ENCODE measurements at places on chromosomes 3 and 15.

GRCh38 chr15:59274126-59274970 lies 67.7 kb downstream of the LDHAL6B start:
- peak; percentile 51 for DNase-seq

DNA sequence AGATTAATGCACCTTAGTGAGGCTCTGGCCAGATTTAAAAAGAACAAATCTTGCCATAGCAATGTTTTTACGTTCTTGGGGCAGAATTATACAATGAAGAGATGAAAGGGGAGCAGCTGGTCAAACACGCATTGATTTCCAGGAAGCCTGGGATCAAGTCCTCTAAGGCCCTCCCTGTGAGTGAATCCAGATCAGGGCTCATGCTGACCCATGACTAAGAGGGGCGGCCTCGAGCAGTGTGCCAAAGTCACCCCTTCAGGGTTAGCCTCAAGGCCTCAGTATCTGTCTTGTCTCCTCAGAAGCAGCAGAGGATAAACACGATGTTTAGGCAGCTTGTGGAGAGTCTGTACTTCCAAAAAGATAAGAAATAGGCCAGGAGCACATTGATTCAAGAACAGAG lies 9.3 kb upstream of the RBP1 start:
- DNase-seq, result no peak

- DNase-seq, result no peak
These were observed 1043.8 kb downstream of the OTOL1 start for GRCh38 chr3:162540421-162540820.

GRCh38 chr15:68610825-68611224 lies 32.0 kb downstream of the CORO2B start:
- no peak for DNase-seq

DNA sequence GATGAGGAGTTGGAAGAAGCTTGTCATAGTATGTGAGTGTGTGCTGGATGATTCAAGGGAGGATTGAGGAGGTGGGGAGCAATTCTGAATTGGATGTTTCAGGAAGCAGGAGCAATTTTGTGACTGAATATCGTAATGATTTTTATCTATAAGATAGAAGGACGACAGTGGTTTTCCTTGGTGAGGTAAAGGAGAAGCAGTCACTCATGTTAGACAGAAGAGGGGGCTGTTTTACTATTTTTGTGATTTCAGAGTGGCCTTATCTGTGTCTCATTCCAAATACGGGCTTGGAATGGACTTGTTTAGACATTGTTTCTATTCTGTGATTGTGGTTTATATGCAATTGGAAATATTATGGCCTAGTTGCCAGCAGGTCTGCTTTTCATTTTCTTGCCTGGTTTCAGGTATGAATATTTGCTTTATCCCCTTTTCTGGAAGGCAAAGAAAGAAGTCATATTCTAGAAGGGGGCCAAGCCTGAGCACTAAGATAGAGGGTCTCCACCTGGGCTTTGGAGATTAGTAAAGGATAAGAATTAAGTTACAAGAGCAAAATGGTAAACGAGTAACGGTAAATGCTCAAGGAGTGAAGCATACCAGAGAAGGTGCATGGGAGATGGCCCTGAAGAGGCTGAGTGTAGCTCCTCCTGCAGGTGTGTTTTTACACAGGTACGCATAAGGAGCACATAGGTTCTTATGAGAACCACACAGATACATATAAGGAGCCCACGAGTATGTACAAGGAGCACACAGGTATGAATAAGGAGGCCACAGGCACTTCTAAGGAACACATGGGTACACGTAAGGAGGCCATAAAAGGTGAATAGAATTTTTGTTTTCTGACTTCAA lies 124.6 kb upstream of the KCNAB1 start:
- DNase-seq, result peak; percentile 20

DNA sequence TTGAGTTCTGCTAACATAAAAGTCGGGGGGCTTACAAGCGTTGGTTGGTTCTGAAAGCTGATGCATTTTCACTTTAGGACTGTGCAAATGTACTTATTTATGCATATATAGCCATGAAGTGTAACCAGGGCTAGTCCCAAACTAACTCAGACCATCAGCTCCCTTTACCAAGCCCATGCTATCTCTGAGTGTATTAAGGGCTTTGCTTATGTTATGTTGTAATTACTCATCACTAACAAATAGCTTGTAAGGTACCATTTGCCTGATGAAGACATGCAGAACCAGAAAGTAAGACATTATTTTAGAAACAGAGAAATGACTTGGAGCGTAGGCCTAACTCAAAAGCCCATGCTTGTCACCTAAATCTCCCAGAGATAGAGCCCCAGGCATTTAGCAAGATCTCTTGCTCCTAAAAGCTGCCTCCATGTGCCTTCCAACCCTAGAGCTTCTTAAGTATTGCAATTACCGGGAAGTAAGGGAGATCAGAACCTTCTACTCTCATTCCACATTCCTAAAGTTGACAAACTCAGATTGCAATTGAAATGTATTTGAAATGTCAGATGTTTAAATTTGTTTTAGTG lies 362.9 kb upstream of the RBMS3 start:
- DNase-seq, result no peak

GRCh38 chr15:66912441-66912840 lies 153.0 kb upstream of the SMAD3 start:
- peak; percentile 25 for DNase-seq

GRCh38 chr3:66665021-66665695 lies 164.3 kb upstream of the LRIG1 start:
- no peak for DNase-seq

DNA sequence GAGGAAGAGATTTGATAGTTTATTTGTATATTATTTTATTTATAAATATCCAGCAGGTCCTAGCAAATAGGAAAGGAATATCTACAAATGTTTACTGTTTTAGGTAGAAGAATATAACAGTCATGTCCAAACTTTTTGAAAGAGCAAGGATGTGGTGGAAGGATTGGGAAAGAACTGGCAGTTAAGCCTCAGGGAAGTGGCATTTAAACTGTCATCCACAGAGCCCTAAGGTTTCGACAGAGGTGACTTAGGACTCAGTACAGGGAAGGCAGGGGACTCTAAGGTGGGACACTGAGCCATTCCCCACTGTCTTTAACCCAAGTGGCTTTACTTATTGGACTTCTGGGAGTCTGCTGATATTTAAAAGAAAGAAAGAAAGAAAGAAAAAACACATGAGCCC lies 11.8 kb upstream of the TMEM87A start:
- DNase-seq, result peak; percentile 12

DNA sequence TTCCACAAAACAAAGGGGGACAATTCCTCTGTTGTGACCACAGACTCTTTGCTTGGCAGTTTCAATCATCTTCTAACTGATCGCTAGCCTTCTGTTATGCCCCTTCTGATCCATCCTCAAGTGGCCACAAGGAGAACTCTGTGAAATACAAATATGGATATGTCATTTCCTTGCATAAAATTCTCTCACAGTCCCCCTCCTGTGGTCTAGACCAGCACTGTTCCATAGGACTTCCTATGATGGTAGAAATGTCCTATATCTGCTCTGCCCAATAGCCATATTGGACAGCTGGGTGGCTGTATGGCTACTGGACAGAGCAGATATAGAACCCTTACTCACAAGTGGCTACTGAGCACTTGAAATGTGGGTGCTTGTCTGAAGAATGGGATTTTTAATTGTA lies 25.9 kb upstream of the SNRK start:
- no peak for DNase-seq

DNA sequence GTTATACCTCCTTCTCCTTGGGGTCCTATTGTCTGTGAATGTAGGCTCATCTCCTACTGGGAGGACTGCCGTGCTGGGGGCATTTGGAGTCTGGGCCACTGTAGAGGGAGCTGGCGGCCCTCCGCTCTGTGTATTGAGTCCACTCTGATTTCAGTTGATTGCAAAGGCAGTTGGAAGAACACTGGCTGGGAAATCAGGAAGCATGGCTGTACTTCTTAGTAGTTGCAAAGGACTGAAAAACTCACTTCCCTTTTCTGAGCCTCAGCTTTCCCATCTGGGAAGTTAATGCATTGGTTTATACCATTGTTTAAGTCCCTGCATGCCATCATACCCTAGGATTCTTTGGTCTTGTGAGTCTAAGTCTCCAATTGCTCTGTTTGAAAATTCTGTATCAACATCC lies 46.7 kb downstream of the TMED3 start:
- peak; percentile 63 for DNase-seq

- no peak for DNase-seq
These were observed 628.0 kb downstream of the ROBO2 start for GRCh38 chr3:77667901-77668300.

DNA sequence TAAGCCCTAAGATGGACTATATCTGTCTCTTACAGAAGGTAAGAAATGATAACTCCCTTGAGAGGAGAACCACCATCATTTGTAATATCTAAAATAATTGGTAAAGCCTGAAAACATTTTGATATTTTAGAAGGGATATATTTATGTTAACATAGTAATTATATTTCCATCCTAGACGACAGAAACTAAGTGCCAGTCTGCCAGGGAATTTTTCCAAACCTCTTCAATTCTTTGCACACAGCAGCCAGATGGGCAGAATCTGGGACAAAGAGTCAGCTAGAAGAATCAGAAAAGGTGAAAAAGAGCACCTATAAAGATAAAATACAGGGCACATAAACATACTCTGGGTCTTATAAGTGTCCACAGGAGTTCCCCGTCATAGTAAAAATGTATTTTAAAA lies 70.0 kb upstream of the CBLB start:
- DNase-seq, result no peak

- DNase-seq, result no peak
These were observed 510.8 kb downstream of the GABRG3 start for GRCh38 chr15:27481768-27482167.

DNA sequence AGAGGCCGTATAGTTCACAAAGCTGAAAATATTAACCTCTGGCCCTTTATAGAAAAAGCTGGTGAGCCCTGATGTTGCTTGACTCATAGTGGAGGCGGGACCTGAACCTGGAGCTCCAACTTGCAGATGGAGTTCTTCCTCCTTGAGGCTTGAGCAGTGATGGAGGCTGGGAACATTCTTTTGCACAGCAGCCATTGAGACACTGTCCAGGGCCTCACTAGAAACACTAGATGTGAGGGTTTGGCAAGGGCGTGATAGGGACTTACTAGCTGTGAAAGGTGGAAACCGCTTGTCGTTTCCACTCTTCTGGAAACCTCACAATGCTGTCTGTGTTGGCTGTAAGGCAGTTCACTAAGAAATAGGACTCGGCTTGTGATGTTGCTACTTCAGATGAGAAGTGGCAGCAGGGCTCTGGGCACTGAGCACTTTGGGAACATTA lies 12.5 kb downstream of the SMAD6 start:
- DNase-seq, result peak; percentile 32

DNA sequence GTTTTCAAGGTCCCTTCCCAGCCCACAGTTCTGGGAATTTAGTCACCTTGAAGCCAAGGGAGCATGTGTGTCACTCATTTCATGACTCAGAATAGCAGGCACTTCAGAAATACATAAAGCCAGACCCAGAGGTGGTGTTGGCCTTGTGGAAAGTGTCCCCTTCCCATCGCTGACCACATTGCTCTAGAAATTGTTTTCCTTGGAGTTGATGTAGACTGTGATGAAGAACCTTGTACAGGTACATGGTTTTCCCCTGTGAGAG lies 158.8 kb downstream of the SLCO3A1 start:
- no peak for DNase-seq

DNA sequence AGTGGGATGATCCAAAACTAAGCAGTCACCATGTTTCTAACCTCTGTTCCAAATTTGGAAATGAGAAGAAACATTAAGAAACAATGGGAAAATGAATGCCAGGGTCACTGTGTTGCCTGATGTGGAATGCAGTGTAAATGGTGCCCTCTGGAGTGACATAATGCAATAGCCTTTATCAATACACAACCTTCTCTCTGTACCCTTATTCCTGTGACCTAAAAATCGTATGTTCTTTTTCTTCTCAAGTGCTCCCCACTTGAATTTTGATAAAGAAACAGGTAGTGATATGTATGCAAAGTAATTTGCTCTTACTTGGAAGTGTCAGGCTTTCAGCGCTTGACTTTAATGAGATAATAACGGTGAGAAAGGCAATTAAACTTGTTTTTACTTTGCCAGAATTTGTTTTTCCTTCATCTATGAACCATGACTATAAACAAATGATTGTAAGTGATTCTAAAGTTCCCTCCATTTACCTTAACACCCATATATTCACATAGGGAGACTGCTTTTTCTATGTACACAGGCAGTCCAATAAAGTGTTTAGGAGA lies 145.8 kb upstream of the THRB start:
- peak; percentile 28 for DNase-seq

- peak; percentile 54 for DNase-seq
These were observed 494.0 kb upstream of the TGFBR2 start for GRCh38 chr3:30112411-30112810.

- DNase-seq, result no peak
These were observed 14.9 kb downstream of the PLEKHO2 start for GRCh38 chr15:64856429-64857145.

GRCh38 chr15:71889385-71889784 lies 79.0 kb downstream of the NR2E3 start:
- DNase-seq, result no peak

DNA sequence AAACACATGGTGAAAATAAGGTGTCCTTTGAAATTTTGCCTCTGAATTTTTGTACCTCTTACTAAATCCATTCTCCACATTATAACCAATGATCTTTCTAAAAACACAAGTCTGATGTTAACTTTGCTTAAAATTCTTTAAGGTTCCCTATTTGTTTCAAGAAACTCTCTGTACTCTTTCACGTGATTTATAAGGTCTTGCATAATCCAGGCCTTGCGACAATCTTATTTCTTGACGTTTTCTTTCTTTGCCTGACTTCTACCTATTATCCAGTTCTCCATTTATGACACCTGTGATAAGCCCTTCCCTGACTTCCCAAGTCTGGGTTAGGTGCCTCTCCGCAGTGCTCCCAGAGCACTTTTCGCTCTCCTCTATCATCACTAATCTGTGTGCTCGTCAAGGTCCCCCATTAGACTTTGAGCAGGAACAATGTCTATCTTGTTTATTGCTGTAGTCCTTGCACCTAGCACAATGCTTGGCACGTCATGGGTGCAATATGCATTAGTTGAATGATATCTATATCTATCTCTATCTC lies 24.3 kb upstream of the KPNA1 start:
- DNase-seq, result peak; percentile 81

GRCh38 chr3:33775363-33775762 lies 23.1 kb upstream of the PDCD6IP start:
- no peak for DNase-seq

DNA sequence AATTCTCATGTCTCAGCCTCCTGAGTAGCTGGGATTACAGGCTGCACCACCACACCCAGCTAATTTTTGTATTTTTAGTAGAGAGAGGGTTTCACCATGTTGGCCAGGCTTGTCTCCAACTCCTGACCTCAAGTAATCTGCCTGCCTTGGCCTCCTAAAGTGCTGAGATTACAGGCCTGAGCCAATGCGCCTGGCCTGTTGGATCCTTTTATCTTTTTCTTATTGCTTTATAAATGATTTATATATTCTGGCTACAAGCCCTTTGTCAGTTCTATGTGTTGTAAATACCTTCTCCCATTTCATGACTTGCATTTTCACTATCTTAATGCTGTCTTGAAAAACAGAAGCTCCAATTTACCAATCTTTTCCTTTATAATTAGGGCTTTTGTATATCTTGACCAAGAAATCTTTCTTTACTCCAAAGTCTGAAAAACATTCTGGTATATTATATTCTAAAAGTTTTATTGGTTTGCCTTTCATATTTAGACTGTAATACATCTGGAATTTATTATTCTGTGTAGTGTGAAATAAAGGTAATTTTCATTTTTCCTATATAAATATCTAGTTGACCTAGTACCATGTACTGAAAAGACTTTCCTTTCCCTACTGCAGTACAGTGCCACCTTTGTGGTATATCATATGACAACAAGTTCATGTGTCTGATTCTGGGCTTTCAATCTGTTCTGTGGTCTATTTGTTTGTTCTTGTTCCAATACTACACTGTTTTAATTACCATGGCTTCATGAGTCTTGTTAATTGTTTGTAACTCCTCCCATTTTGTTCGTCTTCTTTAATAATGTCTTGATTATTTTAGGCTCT lies 52.9 kb upstream of the RNU6-1 start:
- DNase-seq, result no peak

GRCh38 chr3:22284559-22284958 lies 533.5 kb upstream of the ZNF385D start:
- no peak for DNase-seq
